ENCODE measurements at places on chromosomes 1 and 21. TPM values are rescaled to one million over a fixed set of nuclear protein-coding genes. Genes with fewer than 3 reads are reported as not detected.
A peak's percentile ranks its signal among the peaks of the same experiment; 100 is the strongest.

The RGS1 gene
- 143 TPM for total RNA-seq

The HPCAL4 gene
- total RNA-seq: 0.50 TPM

The TPTE gene
- not detected for total RNA-seq

The CTSK gene
- 5.3 TPM for total RNA-seq

The RHBDL2 gene
- total RNA-seq: not detected

The MX1 gene
- total RNA-seq: 19.2 TPM

The EDN2 gene
- not detected for total RNA-seq

GRCh38 chr1:209805341-209805781 is 581 bp downstream of the IRF6 start:
- no peak for DNase-seq
- peak overlapping the region; percentile 83 for H3K4me3 ChIP-seq
- no peaks in the 10 kb centered on the region for H3K36me3 ChIP-seq
- H3K4me1 ChIP-seq: peaks cover 19% of the 10 kb centered on the region
- H3K27ac ChIP-seq: peak overlapping the region; percentile 93

DNA sequence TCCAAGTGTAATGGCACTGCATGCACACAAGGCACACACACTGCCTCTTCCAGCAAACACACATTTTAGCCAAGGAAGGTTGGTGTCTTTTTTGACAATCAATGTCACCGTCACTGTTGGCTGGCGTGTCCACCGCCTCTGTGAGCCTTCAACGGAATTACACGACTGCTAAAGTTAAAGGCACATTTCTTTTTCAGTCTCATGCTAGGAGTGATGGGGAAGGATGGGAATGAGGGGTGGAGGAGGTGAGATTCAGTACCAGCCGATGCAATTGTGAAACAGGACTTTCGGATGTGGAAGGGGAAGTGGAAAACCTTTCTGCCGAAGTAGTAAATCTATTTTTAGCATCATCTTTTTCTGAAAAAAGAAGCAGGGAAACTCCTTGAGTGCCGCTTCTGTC is 1.4 kb downstream of the ELAVL4 start:
- DNase-seq: no peak
- H3K27me3 ChIP-seq: peaks cover 49% of the 10 kb centered on the region
- H3K27ac ChIP-seq: no peak overlapping the region
- peaks cover 4% of the 10 kb centered on the region for H3K4me1 ChIP-seq
- H3K4me3 ChIP-seq: no peak overlapping the region
- no peaks in the 10 kb centered on the region for H3K36me3 ChIP-seq

GRCh38 chr1:41404308-41404761 is 43.1 kb downstream of the FOXO6 start:
- peaks cover 17% of the 10 kb centered on the region for H3K27me3 ChIP-seq
- no peaks in the 10 kb centered on the region for H3K36me3 ChIP-seq
- no peak overlapping the region for H3K27ac ChIP-seq
- no peaks in the 10 kb centered on the region for H3K4me1 ChIP-seq
- DNase-seq: no peak

DNA sequence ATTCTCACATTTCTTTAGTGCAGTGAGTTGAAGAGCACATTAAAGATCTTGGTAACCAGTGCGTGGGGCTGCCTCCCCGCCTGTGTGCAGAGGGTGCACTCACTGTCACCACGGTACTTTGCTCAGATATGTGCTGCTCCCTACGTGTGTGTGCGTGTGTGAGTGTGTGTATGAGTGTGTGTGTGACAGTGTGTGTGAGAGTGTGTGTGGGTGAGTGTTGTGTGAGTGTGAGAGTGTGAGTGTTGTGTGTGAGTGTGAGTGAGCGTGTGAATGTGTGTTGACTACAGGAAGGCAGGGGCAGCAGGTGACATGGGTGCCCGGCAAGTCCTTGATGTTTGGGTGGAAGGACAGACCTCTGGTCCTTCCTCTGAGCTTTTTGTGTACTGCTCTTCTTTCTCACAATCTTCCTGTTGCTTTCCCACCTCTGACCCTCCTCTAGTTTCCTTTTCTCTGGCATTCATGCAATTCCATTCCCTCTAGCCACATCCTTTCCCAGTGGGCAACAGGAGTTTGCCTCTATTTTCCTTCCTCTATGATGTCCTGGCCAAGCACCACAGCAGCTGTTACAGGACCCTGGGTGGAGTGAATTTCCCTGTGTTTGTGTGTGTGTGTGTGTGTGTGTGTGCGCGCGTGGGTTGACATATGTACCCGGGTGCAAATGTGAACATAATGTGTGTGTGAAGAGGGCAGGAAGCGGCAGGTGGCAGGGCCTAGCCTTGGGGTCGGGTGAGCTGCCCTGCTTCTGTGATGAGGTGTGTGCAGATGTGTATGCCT is 19.8 kb downstream of the LHX4 start:
- peak; percentile 37 for DNase-seq
- H3K4me1 ChIP-seq: peaks cover 9% of the 10 kb centered on the region
- H3K4me3 ChIP-seq: no peak overlapping the region
- no peaks in the 10 kb centered on the region for H3K36me3 ChIP-seq
- H3K27ac ChIP-seq: no peak overlapping the region

- DNase-seq: no peak
- H3K4me3 ChIP-seq: no peak overlapping the region
- H3K27ac ChIP-seq: no peak overlapping the region
- no peaks in the 10 kb centered on the region for H3K4me1 ChIP-seq
- peaks cover 7% of the 10 kb centered on the region for H3K27me3 ChIP-seq
- no peaks in the 10 kb centered on the region for H3K36me3 ChIP-seq
Observed at GRCh38 chr1:232377494-232377770, 252.5 kb downstream of the SIPA1L2 start.

DNA sequence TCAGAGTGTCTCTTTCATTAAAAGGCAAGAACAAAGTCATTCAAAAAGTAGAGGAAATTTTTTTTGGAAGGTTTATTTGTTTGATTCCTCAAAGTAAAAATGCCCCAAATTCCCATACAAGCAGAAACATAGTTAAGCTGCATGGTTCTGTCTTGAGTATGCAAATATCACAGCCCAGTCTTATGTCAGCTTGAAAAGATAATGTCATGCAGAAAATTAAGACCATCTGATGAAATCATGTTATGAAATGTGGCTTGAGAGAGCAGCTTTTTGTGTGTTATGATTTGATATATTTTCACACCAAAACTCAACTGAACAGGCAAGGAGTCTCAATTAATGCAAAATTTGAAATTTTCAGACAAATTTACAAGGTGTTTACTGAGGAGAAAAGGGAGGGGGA is 411.0 kb downstream of the LMO4 start:
- H3K4me1 ChIP-seq: no peaks in the 10 kb centered on the region
- H3K4me3 ChIP-seq: no peak overlapping the region
- DNase-seq: no peak
- no peak overlapping the region for H3K27ac ChIP-seq

DNA sequence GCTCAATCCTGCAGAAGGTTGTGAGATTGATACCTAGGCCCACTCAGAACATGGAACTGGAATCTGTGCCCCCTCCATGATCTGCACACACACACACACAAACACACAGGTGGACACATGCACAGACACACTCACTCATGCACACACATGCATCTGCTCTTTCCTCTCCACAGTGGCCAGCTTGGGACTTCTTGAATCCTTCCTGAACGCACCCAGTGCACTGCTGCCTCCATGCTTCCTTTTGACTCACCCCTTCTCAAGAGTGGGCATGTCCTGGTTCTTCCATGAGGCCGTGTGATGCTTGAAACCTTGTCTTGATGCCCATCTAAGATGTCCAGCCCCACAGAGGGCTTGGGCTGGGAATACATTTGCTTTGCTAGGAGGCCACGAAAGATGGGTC is 25.4 kb upstream of the TENT5C start:
- no peak overlapping the region for H3K27ac ChIP-seq

DNA sequence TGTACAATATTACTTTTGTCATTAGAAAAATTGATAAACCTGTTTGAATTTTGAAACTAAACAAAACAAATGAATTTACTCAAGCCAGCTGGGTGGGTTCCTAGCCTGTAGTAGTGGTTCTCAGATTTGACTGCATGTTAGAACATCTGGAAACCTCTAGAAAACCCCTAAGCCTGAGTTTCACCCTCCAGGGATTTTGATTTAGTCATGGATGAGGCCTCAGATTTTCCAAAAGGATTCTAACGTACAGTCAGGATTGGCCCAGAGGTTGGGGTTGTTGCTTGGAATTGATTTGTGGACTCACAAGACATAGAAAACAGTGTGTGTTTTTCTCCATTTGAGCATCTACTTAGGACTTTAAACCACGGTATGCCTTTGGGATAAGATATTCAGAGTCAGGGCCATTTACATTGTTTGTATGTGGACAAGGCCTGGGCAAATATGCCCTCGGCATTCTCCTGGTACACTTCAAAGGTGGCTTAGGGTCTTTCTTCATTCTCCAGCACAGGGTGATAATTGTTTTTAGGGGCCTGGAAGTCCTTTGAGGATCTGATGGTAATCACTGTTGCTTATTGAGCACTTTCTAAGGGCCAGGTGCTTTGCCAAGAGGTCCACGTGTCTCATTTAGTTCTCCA is 42.6 kb downstream of the ATP5PO start:
- H3K36me3 ChIP-seq: no peaks in the 10 kb centered on the region
- no peaks in the 10 kb centered on the region for H3K4me1 ChIP-seq
- no peak for DNase-seq
- peaks cover 13% of the 10 kb centered on the region for H3K27me3 ChIP-seq

- peaks cover 5% of the 10 kb centered on the region for H3K27me3 ChIP-seq
- H3K4me1 ChIP-seq: no peaks in the 10 kb centered on the region
- no peak overlapping the region for H3K4me3 ChIP-seq
- no peak for DNase-seq
- no peak overlapping the region for H3K27ac ChIP-seq
Observed at GRCh38 chr1:89790592-89790991, 30.2 kb upstream of the LRRC8D start.

DNA sequence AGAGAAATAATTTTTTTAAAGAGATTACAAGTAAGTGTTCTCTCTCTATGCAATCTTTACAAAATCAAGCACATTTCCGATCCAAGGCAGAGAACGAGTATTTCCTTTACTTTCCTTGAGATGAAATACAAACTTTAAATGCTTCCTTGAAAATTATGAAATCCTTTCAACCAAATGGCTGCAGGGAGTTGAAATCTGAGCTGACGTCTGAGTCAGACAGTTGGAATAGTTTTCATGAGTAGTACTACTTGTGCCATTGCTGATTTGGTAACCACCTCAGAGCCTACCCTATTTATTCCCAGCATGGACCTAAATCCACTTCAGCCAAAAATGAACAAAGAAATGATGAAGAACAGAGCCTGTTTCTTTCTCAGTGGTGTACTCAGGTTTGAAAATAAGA is 183.6 kb downstream of the GIPC2 start:
- no peak overlapping the region for H3K27ac ChIP-seq
- DNase-seq: no peak
- H3K36me3 ChIP-seq: no peaks in the 10 kb centered on the region
- no peaks in the 10 kb centered on the region for H3K27me3 ChIP-seq
- H3K4me1 ChIP-seq: no peaks in the 10 kb centered on the region

GRCh38 chr21:39867198-39867650 is at the start of gene PCP4:
Gene PCP4, plus strand, starts transcription at chr21:39867438. Its CDS starts 64 bp downstream, at chr21:39867502.
- H3K36me3 ChIP-seq: no peaks in the 10 kb centered on the region
- H3K4me3 ChIP-seq: no peak within 1 kb of the TSS
- no peaks in the 10 kb centered on the region for H3K4me1 ChIP-seq
- H3K27me3 ChIP-seq: peaks cover 7% of the 10 kb centered on the region
- DNase-seq: no peak

DNA sequence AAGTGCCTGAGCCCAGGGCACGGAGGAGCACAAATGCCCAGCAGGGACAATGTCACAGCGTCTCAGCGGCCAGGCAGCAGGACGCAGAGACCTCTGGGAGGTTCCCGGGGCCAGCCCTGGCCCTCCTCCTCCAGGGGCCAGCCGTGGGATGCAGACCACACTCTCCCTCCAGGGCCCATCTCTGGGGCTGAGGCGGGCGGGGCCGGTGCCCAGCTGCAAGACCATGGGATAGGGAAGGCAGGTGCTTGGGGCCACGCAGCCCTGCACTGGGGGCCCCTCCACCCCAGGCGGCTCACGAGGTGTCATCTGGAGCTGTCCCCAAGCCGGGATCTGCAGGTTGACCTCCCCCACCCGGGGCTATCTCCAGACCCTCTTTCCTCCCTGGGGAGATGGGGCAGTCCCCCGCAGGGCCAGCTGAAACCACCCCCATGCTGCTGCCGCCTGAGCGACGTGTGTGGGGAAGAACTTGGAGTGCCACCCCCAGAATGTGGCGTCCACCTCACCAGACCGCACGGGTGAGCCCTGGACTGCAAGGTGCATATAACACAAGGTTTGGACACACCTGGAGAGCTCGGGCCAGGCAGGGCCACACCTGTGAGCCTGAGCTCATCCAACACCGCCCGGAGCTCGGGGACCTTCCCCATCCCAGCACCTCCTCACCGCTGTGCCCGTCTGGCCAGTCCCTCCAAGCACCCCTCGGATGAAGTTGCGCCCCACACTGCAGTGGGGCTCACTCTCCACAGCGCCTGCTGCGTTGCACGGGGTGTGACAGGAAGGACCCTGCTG is 4.1 kb upstream of the TTLL10 start:
- no peak overlapping the region for H3K4me3 ChIP-seq
- no peak for DNase-seq
- H3K27me3 ChIP-seq: no peaks in the 10 kb centered on the region
- no peak overlapping the region for H3K27ac ChIP-seq
- H3K4me1 ChIP-seq: peaks cover 14% of the 10 kb centered on the region
- no peaks in the 10 kb centered on the region for H3K36me3 ChIP-seq

GRCh38 chr1:191984856-191985255 is 173.4 kb upstream of the RGS18 start:
- no peak for DNase-seq
- H3K4me3 ChIP-seq: no peak overlapping the region
- H3K36me3 ChIP-seq: peaks cover 9% of the 10 kb centered on the region
- H3K27ac ChIP-seq: no peak overlapping the region

DNA sequence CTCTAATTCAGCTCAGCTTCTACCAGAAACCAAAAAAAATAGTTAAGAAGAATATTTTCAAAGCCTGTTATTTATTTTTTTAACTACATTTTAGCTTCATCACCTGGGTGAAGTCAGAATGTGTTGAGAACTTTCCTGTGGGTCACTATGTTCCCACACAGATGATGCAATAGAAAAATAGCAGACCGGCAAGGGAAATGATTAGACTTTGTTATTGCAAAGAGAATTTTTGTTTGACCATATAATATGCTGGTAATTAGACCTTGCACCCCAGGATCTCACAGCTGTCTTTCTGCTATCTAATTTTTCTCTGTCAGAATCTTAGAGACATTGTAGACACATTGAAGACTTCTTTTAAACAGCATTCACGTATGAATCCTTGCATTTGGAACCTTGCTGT is 299.3 kb downstream of the TBX15 start:
- H3K4me3 ChIP-seq: no peak overlapping the region
- H3K27ac ChIP-seq: no peak overlapping the region
- no peaks in the 10 kb centered on the region for H3K4me1 ChIP-seq
- no peaks in the 10 kb centered on the region for H3K36me3 ChIP-seq

- peaks cover 4% of the 10 kb centered on the region for H3K27me3 ChIP-seq
- H3K36me3 ChIP-seq: peaks cover 4% of the 10 kb centered on the region
- peaks cover 8% of the 10 kb centered on the region for H3K4me1 ChIP-seq
- no peak for DNase-seq
- no peak overlapping the region for H3K27ac ChIP-seq
Observed at GRCh38 chr1:228837817-228838716, 102.8 kb downstream of the RHOU start.

- no peak overlapping the region for H3K4me3 ChIP-seq
- no peak for DNase-seq
- no peaks in the 10 kb centered on the region for H3K36me3 ChIP-seq
- H3K27ac ChIP-seq: no peak overlapping the region
Observed at GRCh38 chr1:234782105-234782751, 172.2 kb upstream of the IRF2BP2 start.

All from natural killer cell treated with Interleukin-12 subunit alpha and Interleukin-12 subunit beta and Interleukin-15 and Interleukin-18, amount 100 ng/mL, for 72 hours (primary cell).